ENCODE measurements at places on chromosomes 7 and 10.

GRCh38 chr10:124289851-124290795 is 128.6 kb downstream of the OAT start:
- DNase-seq, result no peak

DNA sequence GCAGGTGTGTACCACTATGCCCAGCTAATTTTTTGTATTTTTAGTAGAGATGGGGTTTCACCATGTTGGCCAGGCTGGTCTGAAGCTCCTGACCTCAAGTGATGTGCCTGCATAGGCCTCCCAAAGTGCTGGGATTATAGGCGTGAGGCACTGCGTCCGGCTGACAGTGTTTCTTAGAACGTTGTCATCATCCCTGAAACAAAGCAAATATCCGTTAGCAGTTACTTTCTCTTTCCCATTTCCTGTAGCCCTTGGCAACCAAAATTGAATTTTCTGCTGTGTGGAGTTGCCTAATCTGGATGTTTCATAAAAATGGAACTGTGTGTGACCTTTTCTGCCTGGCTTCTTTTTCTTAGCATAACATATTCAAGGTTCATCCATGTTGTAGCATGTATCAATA is 22.4 kb downstream of the ZNF33A start:
- DNase-seq, result no peak

DNA sequence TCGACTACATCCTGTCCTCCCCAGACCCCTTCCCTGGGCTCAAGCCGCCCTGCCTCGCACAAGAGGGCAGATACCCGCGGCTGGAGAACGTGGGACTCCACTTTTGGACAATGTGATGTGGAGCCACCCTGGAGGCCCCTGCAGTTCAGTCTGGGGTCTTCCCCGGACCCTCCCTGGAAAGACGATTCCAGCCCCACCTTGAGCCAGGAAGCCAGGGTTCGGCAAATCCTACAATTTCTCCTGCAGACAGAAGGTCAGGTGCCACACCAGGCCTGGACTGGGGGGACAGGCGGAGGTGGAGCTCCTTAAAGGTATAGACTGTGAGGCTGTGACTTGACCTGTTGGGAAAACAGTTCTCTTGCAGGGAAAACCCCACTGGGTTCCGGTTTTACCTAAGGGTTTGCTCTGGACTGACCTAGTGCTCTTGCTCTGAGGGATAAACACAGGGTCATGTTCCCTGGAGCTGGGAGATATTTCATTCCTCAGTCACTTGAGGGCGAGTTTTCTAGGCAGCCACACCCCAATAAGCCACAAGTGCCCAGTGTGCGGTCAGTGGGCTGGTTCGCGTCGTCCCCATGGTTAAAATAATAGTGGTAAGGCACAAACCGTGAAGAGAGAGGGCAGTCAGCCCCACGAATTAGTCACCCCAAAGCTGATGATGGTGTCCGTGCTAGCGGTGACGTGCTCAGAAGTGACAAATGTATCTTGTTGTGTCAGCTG is 1.6 kb downstream of the FOXL3 start:
- DNase-seq, result no peak

GRCh38 chr10:25327273-25327672 is 152.5 kb downstream of the GPR158 start:
- no peak for DNase-seq

GRCh38 chr10:85926986-85927385 is 439.6 kb downstream of the GRID1 start:
- no peak for DNase-seq

DNA sequence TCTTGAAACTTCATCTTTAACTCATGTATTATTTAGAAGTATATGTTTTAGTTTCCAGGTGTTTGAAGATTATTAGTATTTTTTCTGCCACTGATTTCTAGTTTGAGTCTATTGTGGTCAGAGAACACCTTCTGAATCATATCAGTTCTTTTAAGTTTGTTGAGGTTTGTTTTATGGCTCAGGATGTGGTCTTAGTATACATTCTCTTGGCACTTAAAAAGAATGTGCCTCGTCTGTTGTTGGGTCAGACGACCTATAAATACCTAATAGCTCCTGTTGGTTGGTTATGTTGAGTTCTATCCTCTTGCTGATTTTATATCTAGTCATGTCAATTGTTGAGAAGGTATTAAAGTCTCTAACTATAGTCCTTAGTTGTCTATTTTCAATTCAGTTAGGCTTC is 15.9 kb downstream of the TDRD1 start:
- no peak for DNase-seq
